HFFc6 (cell line): ENCODE measurements at places on chromosomes 2 and 18.

- H3K36me3 ChIP-seq, result no peaks in the 10 kb centered on the region
- no peaks in the 10 kb centered on the region for H3K27me3 ChIP-seq
- H3K27ac ChIP-seq, result no peak overlapping the region; the same call in 1 of the 2 replicates
- H3K4me3 ChIP-seq, result no peak overlapping the region
- H3K4me1 ChIP-seq, result peaks cover 7% of the 10 kb centered on the region; the same call in 1 of the 2 replicates
- no peak for DNase-seq
These were observed 21.0 kb downstream of the AGAP1 start for GRCh38 chr2:235514627-235515363.

- H3K27me3 ChIP-seq, result no peaks in the 10 kb centered on the region
- no peak overlapping the region for H3K4me3 ChIP-seq
- H3K27ac ChIP-seq, result no peak overlapping the region; the same call in none of the 2 replicates
- H3K4me1 ChIP-seq, result peaks cover 66% of the 10 kb centered on the region
These were observed 1.8 kb upstream of the RFX8 start for GRCh38 chr2:101476605-101477208.

GRCh38 chr2:38113051-38113450 is 37.1 kb upstream of the CYP1B1 start:
- no peaks in the 10 kb centered on the region for H3K36me3 ChIP-seq
- no peak overlapping the region for H3K27ac ChIP-seq
- peaks cover 28% of the 10 kb centered on the region for H3K27me3 ChIP-seq
- H3K4me1 ChIP-seq, result peaks cover 12% of the 10 kb centered on the region
- DNase-seq, result no peak
- no peak overlapping the region for H3K4me3 ChIP-seq

DNA sequence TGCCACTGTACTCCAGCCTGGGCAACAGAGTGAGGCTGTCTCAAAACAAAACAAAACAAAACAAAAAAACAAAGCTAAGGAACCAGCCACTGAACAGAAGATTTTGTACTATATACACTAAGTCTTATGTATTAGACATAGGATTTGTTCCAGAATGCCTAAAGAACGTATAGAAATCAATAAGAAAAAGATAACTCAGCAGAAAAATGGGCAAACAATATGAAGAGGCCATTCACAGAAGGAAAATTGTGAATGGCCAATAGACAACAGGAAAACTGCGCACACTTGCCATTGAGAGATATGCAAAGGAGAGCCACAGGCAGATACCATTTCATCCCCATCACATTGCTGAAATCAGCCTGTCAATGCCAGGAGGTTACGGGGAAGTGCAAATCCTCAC is 14.9 kb upstream of the UBE2F start:
- DNase-seq, result no peak
- no peaks in the 10 kb centered on the region for H3K4me1 ChIP-seq
- H3K27ac ChIP-seq, result no peak overlapping the region
- H3K4me3 ChIP-seq, result no peak overlapping the region
- H3K36me3 ChIP-seq, result no peaks in the 10 kb centered on the region; the same call in 1 of the 2 replicates

GRCh38 chr18:74440808-74441427 is 16.2 kb downstream of the DIPK1C start:
- no peak for DNase-seq
- H3K4me3 ChIP-seq, result no peak overlapping the region
- peaks cover 45% of the 10 kb centered on the region for H3K27me3 ChIP-seq
- H3K27ac ChIP-seq, result no peak overlapping the region
- no peaks in the 10 kb centered on the region for H3K36me3 ChIP-seq
- no peaks in the 10 kb centered on the region for H3K4me1 ChIP-seq

- DNase-seq, result no peak
- no peak overlapping the region for H3K27ac ChIP-seq
- H3K27me3 ChIP-seq, result no peaks in the 10 kb centered on the region
These were observed 203.1 kb downstream of the SOX11 start for GRCh38 chr2:5895284-5895683.

GRCh38 chr2:103004426-103004942 is 242.7 kb downstream of the TMEM182 start:
- DNase-seq, result no peak
- H3K27me3 ChIP-seq, result no peaks in the 10 kb centered on the region
- no peak overlapping the region for H3K4me3 ChIP-seq
- no peaks in the 10 kb centered on the region for H3K4me1 ChIP-seq

DNA sequence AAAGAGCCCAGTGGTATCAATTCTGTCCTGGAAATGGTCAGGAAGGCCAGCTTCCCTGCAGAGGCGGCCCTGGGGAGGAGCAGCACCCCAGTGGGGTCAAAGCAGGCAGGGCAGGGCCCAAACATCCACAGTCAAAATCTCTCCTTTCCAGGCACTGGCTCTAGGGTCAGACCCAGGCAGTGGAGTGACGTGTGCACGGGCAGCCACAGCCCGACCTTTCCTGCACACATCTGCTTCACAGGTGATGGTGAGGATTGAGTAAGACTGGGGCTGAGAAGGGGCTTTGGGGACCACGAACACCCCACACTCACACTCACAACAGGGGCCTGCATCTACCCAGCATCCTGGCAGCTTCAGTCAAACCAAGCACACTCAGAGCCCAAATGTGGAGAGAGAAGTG is 97.8 kb upstream of the GLI2 start:
- peaks cover 32% of the 10 kb centered on the region for H3K4me1 ChIP-seq
- H3K27ac ChIP-seq, result no peak overlapping the region
- H3K27me3 ChIP-seq, result no peaks in the 10 kb centered on the region; the same call in none of the 2 replicates

- peak; percentile 78 for DNase-seq
- H3K36me3 ChIP-seq, result peaks cover 26% of the 10 kb centered on the region
- peak overlapping the region; percentile 41 for H3K4me3 ChIP-seq
- H3K27ac ChIP-seq, result peak overlapping the region; percentile 80
These were observed 256.5 kb downstream of the CDH20 start for GRCh38 chr18:61589724-61590065.

- DNase-seq, result peak; percentile 94
- H3K27me3 ChIP-seq, result no peaks in the 10 kb centered on the region
- H3K27ac ChIP-seq, result peak overlapping the region; percentile 80
- H3K4me1 ChIP-seq, result peaks cover 39% of the 10 kb centered on the region
- H3K4me3 ChIP-seq, result peak overlapping the region; percentile 59
- H3K36me3 ChIP-seq, result peaks cover 16% of the 10 kb centered on the region
These were observed 21.7 kb downstream of the KIAA1328 start for GRCh38 chr18:36850527-36851201.

DNA sequence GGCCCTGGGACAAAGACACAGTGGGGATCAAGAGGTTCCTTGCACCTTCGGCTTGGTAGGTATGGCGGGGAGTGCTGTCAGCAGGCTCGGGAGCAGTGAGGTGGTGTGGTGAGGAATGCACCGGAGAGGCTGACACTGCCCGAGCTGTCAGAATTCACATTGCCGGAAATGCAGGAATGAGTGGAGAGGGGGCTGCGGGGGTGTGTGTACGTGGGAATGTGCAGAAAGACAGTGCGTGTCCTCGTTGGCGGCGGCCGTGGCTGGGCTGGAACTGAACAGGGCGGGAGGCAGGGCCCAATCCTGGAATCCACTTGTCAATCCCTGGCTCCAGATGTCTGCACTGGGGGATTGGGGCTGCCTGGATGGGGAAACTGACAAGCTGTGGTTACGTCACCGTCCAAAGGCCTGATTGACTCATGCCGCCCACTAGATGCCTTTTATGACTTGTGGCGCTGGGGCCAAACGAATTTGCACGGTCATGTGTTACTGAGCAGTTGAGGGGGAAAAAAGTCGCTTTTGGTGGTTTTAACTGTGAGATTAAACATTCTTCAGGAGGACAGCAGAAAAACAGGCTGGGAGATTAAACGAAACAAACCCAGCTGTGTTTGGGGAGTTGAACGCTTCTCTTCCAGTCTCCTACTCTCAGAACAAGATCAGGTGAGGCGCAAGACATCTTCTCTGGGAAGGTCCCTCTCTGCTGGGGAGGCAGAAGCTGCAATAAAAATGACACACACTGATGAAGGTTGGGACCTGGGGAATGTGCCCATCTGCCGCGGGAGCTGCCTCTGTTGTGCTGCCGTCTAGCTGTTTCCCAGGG is 189.4 kb upstream of the GLI2 start:
- peak overlapping the region; percentile 93 for H3K27ac ChIP-seq
- H3K4me1 ChIP-seq, result peaks cover 43% of the 10 kb centered on the region
- H3K27me3 ChIP-seq, result peaks cover 10% of the 10 kb centered on the region
- H3K36me3 ChIP-seq, result no peaks in the 10 kb centered on the region
- DNase-seq, result peak; percentile 83

DNA sequence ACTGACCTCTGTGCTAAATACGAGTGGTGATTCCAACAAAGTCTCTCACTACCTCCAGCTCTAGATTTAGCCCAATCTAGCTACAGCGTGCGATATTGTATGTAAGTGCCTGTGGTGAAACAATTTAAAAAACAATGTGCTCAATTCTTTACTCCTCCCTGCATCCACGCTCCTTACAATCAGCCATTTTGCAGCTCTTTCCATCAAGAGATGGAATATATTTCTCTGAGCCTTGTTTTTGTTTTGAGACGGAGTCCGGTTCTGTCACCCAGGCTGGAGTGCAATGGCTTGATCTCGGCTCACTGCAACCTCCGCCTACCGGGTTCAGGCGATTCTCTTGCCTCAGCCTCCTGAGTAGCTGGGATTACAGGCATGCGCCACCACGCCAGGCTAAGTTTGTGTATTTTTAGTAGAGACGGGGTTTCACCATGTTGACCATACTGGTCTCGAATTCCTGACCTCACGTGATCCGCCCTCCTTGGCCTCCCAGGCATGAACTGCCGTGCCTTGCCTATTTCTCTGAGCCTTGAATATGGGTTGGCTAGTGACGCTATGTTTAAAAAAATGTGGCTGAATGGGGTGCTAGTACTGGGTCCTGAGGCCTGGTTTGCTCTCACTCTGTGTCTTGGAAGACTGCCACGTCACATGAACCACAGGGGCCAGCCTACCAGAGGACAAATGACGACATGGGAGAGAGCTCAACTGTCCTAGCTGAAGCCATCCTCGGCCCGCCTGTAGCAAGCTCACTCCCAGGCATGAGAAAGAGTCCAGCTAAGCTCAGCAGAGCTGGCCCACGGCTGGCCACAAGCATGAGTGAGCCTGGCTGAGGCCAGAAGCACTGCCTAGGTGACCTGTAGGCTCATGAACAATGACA is 14.8 kb downstream of the WDFY1 start:
- H3K27ac ChIP-seq, result no peak overlapping the region
- H3K4me3 ChIP-seq, result no peak overlapping the region
- DNase-seq, result no peak

GRCh38 chr2:220356076-220356475 is 728.6 kb downstream of the SLC4A3 start:
- H3K27ac ChIP-seq, result no peak overlapping the region
- peaks cover 18% of the 10 kb centered on the region for H3K4me1 ChIP-seq
- no peaks in the 10 kb centered on the region; the same call in 1 of the 2 replicates for H3K36me3 ChIP-seq
- no peaks in the 10 kb centered on the region for H3K27me3 ChIP-seq
- no peak for DNase-seq

- peaks cover 25% of the 10 kb centered on the region for H3K27me3 ChIP-seq
- no peak overlapping the region for H3K27ac ChIP-seq
- peaks cover 23% of the 10 kb centered on the region for H3K4me1 ChIP-seq
- DNase-seq, result no peak
These were observed 2.9 kb upstream of the KCNG2 start for GRCh38 chr18:79794846-79795245.

DNA sequence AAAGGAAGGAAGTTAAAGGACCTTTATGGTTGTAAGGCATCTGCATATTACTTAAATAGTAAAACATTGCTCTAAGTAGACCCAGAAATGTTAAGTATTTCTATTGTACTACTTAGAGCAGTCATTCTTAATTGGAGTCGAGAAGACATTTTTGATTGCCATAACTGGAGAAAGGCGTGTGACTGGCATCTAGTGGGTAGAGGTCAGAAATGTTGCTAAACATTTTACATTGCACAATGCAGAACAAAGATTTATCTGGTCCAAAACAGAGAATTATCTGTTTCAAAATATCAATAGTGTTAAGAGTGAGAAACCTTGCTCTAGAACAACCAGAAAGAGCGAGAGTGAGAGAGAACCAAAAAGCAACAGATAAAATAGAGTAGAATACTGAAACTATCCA is 23.3 kb upstream of the ROCK1 start:
- no peaks in the 10 kb centered on the region for H3K36me3 ChIP-seq
- peaks cover 31% of the 10 kb centered on the region for H3K4me1 ChIP-seq
- peak; percentile 5 for DNase-seq
- no peaks in the 10 kb centered on the region; the same call in 1 of the 2 replicates for H3K27me3 ChIP-seq

DNA sequence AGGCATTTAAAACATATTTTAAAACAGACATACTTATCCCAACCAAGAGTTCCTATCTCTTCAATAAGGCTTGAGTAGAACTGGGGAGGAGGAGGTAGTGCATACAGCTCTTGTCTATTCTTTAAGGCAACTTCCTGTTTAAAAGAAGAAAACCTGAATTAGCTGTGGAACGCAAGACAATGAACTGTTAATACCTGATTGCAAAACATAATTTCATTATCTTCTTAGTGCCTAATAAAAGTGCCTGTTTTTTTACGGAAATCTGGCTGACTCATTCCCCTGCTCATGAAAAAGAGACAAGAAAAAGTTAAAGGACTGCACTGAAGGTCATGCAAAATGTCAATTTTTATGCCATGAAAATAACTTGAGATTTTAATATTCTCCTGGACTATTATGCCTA is 19.2 kb downstream of the FANCL start:
- no peaks in the 10 kb centered on the region for H3K4me1 ChIP-seq
- no peak overlapping the region for H3K4me3 ChIP-seq
- no peak overlapping the region for H3K27ac ChIP-seq
- no peaks in the 10 kb centered on the region for H3K36me3 ChIP-seq

- DNase-seq, result no peak
- no peaks in the 10 kb centered on the region; the same call in 1 of the 2 replicates for H3K4me1 ChIP-seq
- H3K27me3 ChIP-seq, result no peaks in the 10 kb centered on the region
These were observed 649.2 kb downstream of the ZEB2 start for GRCh38 chr2:143870696-143871095.

- H3K4me3 ChIP-seq, result no peak overlapping the region
- H3K4me1 ChIP-seq, result peaks cover 18% of the 10 kb centered on the region
- peak; percentile 18 for DNase-seq
- H3K27me3 ChIP-seq, result no peaks in the 10 kb centered on the region; the same call in none of the 2 replicates
These were observed 317.4 kb downstream of the NBAS start for GRCh38 chr2:15243762-15244161.

- no peak for DNase-seq
- peaks cover 18% of the 10 kb centered on the region for H3K4me1 ChIP-seq
- H3K27ac ChIP-seq, result no peak overlapping the region
- H3K27me3 ChIP-seq, result no peaks in the 10 kb centered on the region; the same call in 1 of the 2 replicates
- no peak overlapping the region for H3K4me3 ChIP-seq
These were observed 2.2 kb downstream of the RBM45 start for GRCh38 chr2:178114462-178114861.

DNA sequence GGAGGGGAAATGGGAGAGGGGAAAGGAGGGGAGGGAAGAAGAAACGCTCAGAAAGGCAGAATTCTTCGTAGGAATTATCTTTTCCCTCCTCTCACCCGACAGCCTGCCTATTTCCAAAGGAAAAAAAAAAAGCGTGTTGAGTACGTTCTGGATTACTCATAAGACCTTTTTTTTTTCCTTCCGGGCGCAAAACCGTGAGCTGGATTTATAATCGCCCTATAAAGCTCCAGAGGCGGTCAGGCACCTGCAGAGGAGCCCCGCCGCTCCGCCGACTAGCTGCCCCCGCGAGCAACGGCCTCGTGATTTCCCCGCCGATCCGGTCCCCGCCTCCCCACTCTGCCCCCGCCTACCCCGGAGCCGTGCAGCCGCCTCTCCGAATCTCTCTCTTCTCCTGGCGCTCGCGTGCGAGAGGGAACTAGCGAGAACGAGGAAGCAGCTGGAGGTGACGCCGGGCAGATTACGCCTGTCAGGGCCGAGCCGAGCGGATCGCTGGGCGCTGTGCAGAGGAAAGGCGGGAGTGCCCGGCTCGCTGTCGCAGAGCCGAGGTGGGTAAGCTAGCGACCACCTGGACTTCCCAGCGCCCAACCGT is at the start of gene GAD1:
Gene GAD1 (plus strand): TSS at position 384 of the 589 bp plus-strand sequence. CDS start 1,705 bp downstream, outside the sequence.
- DNase-seq, result peak; percentile 61
- H3K4me3 ChIP-seq, result peak within 1 kb of the TSS; percentile 75
- H3K27me3 ChIP-seq, result peaks cover 63% of the 10 kb centered on the region
- peaks cover 23% of the 10 kb centered on the region for H3K4me1 ChIP-seq
- no peak within 1 kb of the TSS for H3K27ac ChIP-seq

- no peak overlapping the region for H3K4me3 ChIP-seq
- no peaks in the 10 kb centered on the region for H3K4me1 ChIP-seq
- no peaks in the 10 kb centered on the region for H3K36me3 ChIP-seq
- no peaks in the 10 kb centered on the region; the same call in none of the 2 replicates for H3K27me3 ChIP-seq
These were observed 109.7 kb upstream of the ARL5A start for GRCh38 chr2:151937966-151938365.
